Activated CD4-positive, alpha-beta T cell treated with anti-CD3 and anti-CD28 coated beads for 4 hours (primary cell): ENCODE measurements at places on chromosomes 5 and 9.

GRCh38 chr5:157059093-157059539, at the start of gene HAVCR1:
Gene HAVCR1, minus strand, starts transcription at chr5:157059116. Its CDS starts 1,173 bp downstream, at chr5:157057943.
- DNase-seq = no peak

- no peak for DNase-seq
Observed at GRCh38 chr9:136508729-136509500, 26.1 kb upstream of the SEC16A start.

- no peak for DNase-seq
Observed at GRCh38 chr9:93346231-93347112, 105.0 kb upstream of the FAM120A start.

- DNase-seq = no peak
Observed at GRCh38 chr5:43701227-43701626, 98.2 kb downstream of the NNT start.

DNA sequence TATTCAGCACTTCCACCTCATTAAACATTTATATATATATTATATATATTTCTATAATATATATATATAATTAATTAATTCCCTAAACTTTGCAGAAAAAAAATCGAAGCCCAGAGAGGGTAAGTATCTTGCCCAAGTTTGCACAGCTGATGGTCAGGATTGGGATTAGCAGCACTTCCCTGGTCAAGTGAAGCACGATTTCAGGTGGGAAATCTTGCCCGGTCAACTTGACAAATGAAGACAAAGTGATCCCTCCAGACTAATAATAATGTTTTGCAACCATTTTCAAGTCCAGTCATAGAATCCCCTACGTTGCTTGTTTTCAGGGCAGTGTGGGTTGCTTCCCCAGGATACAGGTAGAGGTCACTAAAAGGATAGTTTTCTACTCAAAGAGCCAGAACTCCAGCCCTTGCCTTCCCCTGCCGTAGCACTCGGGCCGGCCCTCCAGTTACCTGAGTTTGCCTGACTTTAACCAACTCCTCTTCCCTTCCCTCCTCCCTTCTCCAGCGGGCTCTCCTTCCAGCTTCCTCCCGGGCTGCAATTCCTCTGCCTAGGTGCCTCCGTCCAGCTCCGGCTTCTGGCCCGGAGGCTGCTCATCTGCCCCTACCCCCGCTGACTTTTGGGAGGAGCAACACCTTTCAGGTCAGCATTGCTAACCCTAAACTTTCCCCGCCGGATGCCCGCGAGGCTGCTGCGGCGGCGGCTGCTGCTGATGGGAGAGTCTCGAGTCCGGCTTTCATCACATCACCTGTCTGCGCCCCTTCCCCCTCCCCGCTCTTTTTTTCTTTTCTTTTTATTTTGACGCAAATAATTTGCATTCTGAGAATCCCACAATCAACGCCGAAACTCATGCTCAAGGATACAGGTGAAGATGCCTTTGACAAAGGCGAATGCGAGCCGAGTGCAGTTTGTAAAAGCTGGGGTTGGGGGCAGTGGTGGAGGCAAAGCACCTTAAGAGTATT, 930 bp downstream of the PRLR start:
- DNase-seq = no peak

DNA sequence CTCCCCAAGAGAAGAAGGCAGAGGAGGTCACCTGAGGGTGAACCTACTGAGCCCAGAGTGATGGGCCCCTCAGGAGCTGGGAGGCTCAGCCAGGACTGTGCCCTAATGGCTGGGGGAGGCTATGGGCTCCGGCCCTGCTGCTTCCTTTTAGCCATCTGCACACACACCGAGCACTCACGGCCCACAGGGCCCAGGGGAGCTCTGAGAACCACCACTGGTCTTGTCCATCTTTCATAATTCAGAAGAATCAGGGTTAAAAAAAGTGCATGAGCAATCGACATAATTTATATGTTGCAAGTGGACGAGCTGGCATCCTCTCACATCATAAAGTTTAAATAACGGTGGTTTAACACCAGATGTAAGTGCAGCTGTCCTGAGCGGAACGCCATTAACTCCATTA, 162.1 kb downstream of the FSTL4 start:
- no peak for DNase-seq

DNA sequence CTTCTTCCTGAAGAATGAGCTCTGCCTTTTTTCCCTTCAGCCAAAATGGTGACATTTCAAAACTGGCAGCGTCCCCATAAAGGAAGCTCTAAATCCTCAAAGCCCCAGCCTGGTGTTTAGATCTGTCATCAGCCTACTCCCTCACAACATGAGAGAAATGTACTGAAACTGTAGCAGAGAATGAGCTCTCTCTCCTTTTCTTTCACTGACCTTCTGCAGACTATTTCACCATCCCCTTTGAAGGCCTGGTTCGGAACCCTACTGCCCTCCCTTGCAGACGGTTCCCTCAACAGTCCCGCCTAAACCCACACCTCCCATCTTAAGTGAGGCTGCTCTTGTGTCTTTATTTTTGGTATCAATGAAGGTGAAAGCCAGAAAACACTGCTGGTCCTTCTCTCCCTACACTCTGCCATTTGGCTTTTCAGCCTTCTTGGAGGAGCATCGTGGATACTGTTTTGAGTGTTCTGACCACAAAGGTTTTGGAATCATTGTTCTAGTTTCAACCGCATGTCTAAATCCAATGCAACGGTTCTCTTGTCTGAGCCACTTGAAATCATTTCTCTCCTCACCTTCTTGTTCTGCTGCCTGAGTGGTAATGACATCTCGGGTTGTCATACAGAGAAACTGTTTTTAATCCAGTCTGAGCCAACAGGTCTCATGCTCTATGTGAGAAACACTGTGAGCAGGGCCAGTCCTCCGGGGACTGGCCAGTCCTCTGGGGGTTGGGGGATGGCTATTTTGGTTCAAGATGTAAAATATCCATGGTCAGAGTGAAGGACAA, 39.0 kb downstream of the ITK start:
- no peak for DNase-seq

DNA sequence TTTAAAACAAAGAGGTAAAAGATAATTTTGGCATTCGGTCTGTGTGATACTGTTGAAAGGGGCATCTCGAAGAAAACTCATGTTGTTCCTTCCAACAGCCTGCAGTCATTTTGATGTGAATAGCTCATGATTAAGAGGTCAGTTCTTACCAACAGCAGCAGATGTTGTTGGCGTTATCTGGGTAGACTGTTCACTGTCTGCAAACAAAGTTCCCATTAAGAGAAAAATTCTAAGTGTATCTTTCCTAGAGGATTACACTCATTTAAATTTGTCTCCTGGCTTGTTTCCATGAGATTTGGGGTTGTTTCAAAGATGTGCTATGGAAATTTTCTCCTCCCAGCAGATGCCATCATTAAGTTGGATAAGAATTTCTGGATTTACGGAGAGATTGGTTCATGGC, 138.2 kb upstream of the RORB start:
- DNase-seq = no peak

DNA sequence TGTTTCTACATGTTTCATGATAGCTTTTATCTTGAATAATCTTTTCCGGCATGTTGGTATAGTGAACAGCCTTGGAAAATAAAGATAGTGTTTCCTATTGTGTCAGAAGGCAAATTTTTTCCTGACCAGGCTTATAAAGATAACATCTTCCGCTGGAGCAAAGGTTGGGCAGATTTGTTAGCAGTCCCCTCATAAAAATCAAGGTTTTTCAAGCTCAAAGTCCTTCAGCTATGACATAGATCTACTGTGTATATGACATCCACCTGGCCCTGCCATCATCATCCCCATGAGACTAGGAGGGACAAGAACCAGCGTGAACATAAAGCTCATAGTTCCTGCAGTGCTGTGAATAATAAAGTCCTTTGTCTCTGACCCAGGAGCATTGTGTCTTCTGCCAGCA, 30.4 kb upstream of the OTULINL start:
- DNase-seq = no peak

GRCh38 chr9:38422555-38423260, 1.5 kb downstream of the IGFBPL1 start:
- no peak for DNase-seq

DNA sequence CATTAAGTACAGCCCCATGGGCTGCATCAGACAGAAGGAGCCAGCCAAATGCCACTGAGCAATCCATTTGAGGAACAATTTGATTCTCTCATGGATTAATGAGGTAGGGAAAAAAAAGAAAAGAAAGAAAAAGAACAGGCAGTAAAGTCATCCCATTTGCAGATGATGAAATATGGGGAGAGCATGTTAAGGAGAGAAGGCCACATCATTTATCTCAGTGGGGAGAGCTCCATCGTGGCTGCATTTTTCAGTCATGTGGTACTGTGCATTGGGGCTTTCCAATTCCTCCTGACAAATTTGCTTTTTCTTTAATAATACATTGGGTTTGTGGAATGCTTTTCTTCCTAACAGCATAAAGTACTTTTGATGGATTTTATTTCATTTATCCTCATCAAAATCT, 375.2 kb upstream of the TLE4 start:
- no peak for DNase-seq

DNA sequence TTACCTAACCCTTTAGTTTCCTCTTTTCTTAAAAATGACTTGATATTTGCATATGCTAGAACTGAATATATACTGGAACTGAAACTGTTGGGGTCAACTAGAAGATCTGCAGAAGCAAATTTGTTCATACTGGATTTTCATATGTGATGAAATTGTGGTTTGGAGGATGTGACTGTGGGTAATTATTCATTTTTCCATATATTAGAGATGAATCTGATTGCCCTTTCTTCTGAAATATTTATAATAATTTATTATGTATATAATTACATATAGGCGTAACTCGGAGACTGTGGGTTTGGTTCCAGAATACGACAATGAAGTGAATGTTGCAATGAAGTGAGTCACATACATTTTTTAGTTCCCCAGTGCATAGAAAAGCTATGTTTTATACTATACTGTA, 149.1 kb downstream of the ATP10B start:
- DNase-seq = no peak

DNA sequence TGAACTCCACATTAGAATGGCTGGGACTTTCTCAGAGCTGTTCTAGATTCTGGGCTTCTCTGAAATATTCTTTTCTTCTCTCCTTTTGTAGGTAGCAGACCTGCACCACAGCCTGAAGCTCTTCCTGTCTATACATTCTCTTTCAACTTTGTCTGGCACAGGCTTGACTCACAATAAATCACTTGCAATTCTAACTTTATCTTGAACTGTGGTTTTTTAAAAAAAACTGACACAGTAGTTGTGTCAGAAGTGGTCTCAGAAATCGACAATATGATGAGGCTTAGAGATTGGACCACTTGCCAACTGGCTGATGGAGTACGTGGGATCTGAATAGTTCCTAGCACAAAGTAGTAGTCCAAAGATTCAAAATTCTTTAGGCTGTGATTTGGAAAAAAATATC, 24.1 kb upstream of the CDH9 start:
- DNase-seq = no peak

- no peak for DNase-seq
Observed at GRCh38 chr5:176387384-176387925, 943 bp downstream of the NOP16 start.

DNA sequence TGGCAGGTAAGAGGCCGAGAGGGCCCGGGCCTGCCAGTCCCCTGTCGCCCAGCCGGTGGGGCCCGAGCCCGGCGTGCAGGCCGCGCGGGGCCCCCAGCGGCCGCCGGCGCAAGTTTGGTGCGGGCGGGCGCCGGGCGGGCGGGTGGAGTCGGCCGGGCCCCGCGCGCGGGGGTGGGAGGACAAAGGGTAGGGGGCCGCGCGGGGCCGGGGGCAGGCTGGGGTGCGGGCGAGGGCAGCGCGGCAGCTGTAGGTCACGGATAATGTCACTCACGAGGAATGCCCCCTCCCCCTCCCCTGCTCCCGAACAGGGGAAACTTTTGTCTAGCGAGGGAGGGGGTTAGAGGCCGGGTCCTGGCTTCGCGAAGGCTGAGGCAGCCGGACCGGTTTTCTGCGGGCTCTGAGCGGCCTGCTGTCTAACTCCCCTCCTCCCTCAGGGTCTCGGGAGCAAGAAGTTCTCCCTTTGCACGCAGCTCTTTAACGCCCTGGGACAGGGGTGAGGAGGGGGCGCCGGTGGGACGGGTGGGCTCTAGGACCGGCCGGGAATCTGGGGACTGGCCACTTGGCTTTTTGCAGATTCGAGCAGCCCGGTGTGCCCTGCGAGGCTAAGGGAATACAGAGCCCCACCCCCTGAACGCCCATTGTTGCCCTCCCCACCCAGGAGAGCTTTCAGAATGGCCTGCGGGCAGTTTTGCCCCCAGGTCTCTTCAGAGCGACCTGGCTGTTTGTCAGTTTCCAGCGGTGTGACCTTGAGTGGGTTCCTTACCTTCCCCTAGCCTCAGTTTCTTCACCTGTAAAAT, 21.3 kb upstream of the NDST1 start:
- peak; percentile 38 for DNase-seq

DNA sequence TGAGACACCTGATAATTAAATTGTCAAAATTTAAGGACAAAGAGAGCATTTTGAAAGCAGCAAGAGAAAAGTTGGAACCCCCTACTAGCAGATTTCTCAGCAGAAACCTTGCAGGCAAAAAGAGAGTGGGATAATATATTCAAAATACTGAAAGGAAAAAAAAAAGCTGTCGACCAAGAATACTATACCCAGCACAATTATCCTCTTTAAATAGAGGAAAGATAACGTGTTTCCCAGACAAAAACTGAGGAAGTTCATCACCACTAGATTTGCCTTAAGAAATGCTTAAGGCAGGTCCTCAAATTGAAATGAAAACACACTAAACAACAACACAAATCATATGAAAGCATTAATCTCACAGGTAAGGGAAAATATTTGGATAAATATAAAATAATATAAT, 27.0 kb downstream of the HSD17B3 start:
- no peak for DNase-seq

GRCh38 chr5:54658010-54658409, 140.5 kb downstream of the SNX18 start:
- DNase-seq = no peak

DNA sequence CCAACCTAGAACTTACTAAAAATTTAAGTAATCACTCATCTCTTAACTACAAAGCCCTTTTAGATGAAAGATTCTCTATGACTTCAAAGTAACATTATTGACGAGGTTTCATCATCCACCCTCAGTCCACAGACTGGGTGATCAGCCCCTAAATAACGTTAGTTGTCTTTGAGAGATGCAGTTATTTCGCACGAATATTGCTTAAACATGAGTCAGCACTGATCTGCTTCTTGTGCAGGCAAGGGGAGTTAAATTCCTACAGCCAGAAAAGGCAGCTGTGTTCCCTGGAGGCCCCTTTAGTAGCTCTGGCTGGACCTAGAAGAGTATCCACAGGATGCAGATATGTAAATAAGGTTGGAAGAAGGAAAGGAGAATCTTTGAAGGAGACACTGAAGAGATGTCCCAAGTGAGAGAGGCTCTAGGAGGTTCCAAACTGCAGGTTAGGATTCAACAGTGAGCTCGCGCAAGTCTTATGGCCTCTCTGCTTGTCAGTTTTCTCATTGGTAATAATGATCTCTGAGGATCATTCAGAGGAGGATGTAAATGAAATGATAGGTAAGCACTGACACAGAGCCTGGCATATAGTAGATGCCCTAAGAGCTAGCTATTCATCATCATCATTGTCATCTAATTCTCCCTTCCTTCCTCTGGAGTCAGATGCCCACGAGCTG, 122.2 kb upstream of the MAN2A1 start:
- no peak for DNase-seq

- DNase-seq = no peak
Observed at GRCh38 chr5:38695021-38695958, 138.8 kb upstream of the LIFR start.

- no peak for DNase-seq
Observed at GRCh38 chr5:56099346-56099745, 104.6 kb upstream of the IL6ST start.
